Activated T-cell treated with anti-CD3 and anti-CD28 coated beads for 4 hours (primary cell): ENCODE measurements at places on chromosomes 3 and 15.

DNA sequence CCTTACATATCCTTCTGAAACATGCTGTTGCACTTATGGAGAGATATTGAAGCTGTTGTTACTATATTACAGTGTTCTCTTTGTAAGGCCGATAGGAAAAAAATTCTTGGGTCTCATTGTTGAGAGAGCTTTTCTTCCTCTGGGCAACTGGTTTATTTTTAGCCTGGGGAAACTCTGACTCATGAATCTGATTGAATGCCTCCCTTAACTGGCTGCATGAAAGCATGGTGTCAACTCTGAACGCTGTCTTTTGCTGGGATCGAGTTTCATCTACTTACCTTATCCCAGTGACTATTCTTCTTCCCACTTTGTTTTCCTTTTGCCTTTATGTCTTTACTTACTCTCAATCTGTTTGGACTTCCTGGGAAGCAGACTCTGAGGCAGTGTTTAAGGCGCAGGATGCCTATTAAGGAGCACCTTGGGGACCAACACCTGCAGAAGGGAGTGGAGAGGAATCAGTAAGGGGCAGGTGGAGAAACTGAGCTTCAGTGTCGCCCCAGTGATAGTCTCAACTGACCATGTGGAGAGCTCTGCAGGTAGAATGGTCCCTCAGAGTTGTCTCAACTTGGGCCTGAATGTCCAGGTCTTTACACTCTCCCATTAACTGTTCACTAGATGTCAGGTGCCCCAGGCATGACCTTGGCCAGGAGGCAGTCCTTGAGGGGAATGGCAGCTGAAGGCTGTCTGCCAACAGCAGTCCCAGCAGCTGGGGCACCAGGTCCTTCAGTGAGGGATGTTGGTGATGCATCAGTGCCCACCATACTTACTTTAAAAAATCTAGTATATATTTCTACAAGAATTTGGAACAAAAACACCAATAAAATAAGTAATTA, 88.9 kb upstream of the CCNL1 start:
- no peak for DNase-seq

- no peak for DNase-seq
These were observed 42.3 kb downstream of the TM4SF18 start for GRCh38 chr3:149291178-149291577.

- DNase-seq, result no peak
These were observed 24.3 kb upstream of the MANF start for GRCh38 chr3:51360806-51361205.

DNA sequence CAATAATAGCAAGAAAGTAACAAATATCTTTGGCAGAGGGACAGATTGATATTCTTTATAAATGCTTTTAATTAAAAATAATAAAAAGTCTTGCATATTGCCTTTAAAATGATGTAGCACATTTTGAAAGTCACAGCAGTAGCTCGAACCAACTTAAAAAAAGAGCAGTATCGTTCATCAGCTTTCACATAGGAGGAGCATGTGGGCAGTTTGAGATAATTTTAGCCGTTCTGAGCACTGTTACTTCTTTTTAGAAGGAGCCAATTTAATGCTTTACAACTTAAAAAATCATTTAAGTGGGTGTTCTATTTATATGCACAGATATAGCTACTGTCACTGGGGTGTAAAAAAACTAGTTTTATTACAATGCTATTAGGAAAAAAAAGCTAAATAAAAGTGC, 622.7 kb upstream of the GBE1 start:
- DNase-seq, result no peak

DNA sequence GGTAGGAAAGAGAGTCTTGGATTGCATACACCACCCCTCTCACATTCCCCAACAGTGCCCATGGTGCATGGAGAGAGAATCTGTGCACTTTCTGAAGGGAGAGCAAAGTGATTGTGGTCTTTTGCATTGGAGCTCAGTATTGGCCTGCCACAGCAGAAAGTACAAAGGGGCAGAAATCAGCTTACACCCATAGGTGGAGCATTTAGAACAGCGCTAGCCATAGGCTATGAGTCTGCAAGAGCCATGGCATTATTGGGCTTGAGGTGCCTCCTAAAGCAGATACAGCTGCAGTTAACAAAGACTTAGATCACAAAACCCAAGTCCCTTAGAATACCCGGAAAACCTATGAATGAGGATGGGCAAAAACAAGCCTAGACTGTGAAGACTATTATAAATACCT, 21.8 kb downstream of the SI start:
- no peak for DNase-seq

DNA sequence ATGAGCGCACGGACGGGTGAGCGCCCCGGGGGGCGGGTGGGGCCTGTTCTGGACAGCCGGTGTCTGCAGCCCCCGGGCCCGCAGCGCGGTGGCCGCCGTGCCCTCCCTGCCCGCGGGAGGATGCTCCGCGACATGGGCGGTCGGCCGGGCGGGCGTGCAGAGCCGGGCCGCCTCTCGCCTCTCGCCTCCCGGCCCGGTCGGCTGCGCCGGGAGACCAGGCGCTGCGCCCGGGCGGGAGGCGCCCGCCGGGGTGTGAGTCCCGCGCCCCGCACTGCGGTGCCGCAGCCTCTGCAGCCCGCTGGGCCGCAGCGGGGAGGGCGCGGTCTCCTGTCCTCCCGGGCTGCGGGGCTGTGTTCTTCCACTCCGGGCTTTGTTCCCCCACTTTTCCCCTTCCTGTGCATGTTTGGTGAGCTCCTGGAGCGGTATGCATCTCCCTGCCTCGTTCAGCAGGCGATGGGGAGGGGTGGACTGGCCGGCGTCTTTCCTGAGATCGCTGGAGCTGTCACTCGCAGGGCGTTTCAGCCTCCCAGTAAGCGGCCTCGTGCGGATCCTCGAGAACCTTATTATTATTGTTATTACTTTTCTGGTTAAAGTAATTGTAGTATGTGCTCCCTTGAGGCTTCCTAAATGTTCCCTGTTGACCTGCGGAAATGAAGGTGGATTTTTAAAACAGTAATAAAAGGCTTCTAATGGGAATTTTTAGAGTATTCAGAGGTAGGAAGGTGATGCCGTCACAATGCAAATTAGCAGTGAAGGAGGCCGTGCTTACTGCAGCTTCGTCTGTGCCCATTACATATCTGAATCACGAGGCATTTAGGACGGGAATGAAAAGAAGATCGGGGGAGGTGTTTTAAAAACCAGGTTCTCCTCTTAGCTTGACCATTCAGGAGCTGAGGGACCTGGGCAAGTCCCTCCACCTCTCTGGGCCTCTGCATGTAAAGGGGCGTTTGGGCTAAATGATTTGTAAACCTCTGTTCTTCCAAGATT, 593 bp downstream of the TMOD2 start:
- DNase-seq, result no peak

DNA sequence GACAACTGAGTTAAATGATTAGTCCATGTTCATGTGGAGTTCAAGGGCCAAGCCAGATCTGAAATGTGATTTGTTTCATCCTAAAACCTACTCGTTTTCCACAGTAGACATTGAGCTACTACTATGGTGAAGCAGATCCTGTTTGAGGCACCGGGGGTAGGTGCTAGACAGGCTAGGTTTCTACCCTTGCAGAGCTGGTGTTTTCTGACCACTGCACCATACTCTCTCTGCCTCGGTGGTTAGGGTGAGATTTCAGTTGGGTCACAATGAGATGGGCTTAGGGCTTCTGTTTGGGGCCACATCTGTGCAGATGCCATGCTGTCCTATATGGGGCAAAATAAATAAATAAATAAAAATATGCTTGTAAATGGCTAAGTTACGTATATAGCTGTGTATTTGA, 99.3 kb downstream of the OXNAD1 start:
- no peak for DNase-seq

GRCh38 chr3:166060789-166061479, 223.7 kb upstream of the BCHE start:
- no peak for DNase-seq

DNA sequence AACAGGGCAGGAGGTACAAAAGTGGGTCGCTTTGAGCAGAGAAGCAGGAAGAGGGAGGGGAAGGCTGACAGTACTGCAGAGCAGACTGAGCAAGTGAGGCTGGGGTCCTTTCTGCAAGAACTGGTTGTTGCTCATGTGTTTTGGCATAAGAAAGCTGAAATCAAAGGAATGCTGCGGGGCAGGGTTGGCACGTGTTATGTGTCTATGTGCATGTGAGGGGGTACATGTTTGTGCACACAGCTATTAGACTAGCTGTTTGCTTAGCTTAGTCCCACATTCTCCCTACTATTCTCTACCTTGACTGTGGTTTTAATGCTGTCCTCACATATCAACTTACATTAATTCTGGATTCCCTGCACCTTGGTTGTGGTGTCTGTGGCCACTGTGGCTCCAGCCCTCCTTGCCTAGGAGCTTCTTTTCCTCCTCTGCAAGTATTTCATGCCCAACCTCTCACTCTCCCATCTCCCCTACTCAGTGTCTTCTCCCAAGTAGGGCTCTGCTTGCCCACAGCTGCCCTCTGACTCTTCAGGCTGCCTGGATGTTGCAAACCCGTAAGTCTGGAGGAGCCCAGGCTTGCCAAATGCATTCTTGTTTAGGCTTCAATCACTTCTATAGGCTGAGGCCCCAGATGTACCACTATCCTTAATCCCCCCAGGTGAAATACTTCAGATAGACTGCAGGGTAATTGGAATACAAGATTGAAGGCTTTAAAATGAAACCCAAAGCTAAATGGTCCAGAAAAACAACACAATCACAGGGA, 4.8 kb downstream of the TAGLN3 start:
- DNase-seq, result no peak

DNA sequence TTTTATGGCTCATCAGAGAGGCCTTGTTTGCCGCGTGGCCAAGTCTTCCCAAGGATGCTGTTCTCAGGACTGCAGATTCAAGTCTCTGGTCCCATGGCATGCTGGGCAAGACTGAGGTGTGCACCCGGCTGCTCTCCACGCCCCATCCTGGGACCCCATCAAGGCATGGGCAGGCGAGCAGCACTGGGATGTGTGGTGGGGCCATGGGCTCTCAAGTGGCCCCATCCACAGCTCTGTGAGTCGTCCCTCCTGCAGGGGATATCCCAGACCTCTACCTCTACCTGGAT, 13.1 kb upstream of the GP9 start:
- DNase-seq, result no peak

- no peak for DNase-seq
These were observed 343.1 kb downstream of the LPP start for GRCh38 chr3:188497021-188497420.

GRCh38 chr3:108297647-108298046, 1.3 kb downstream of the HHLA2 start:
- DNase-seq, result no peak

- DNase-seq, result no peak
These were observed 13.4 kb upstream of the ITGA11 start for GRCh38 chr15:68445351-68445750.

GRCh38 chr15:70077188-70078147, 20.2 kb downstream of the TLE3 start:
- DNase-seq, result no peak

DNA sequence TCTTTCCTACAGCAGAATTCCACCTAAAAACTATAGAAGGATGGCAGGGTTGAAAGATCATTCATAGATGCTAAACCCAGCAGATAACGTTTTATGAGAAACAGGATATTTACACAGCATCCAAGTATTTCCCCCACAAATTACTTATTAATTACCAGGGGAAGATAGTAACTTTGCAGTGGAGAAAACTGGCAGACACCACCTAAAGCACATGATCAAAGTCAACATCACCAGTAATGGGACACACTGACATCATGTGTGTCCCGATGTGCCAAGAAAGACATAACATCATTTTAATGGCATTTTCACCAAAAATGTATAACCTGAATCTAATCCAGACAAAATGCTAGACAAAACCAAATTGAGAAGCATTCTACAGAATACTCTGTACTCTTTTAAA, 220.4 kb upstream of the THBS1 start:
- DNase-seq, result no peak

GRCh38 chr15:69735121-69735520, 282.5 kb downstream of the RPLP1 start:
- no peak for DNase-seq

GRCh38 chr3:18740631-18741583, 315.8 kb upstream of the SATB1 start:
- peak; percentile 49 for DNase-seq

GRCh38 chr3:98333989-98334606, 19.6 kb upstream of the OR5K4 start:
- DNase-seq, result no peak

DNA sequence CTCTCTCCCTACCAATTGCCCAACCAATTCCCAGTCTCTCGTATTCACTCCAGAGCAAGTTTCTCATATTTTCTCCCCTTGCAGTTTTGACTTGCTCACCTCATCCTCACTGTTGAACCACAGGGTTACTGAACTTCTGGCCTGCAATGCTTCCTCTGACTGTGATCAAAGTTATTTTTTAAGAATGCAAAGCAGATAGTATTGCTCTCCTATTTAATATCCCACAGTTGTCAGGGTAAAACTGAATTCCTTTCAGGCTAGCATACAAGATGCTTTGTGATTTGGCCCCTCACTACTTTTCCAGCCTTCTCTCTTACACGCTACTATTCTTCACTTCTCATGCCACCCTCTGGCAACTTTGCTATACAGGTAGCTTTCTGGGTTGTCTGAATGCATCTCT, 80.9 kb downstream of the LRRFIP2 start:
- DNase-seq, result no peak

DNA sequence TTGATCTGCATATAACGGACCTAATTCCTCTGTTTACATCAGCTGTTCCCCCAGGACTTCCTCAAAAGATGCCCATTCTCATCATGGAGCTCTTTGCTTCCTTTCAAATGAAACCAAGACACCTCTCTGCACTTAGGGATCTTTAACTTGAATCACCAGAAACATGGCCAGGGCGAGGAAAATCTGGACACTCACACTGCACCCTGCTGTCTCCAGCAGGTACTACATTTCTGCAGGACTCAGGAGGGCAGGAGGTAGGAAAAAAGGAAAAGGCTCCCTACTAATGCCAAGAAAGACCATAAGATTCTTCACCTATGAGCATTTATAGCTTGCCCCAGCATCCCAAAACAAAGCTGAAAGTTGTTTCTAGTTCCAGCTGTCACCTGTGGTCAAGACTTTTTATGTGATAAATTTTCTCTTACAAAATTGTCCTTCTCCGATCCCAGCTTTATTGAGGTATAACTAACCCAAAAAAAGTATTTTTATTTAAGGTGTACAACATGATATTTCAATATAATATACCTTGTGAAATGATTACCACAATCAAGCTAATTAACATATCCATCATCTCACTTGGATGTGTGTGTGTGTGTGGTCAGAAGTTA, 87.3 kb upstream of the C15orf61 start:
- no peak for DNase-seq

GRCh38 chr3:31680072-31680870, 147.5 kb downstream of the STT3B start:
- DNase-seq, result no peak

- DNase-seq, result no peak
These were observed 108.3 kb upstream of the CACNA2D3 start for GRCh38 chr3:54014067-54014466.

- no peak for DNase-seq
These were observed 35.8 kb downstream of the MGLL start for GRCh38 chr3:127786353-127787070.

DNA sequence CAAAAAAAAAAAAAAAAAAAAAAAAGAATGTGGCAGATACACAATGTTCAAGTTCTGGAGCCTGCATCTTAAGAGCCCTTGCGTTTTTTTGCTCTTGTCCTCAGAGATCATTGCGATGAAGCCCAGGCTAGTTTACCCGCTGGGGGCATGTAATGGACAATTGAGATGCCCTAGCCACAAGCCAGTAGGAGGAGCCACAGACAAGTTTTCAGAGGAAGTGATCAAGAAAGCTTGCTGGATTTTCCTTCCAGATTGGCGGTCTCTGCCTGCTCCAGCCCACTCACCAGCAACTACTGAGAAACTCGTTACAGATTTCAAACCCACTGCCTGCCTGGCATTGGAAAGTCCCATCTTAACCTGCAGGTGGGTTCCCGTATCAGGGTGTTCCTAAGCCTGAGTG, 192.1 kb upstream of the EOMES start:
- no peak for DNase-seq

- no peak for DNase-seq
These were observed 263.9 kb upstream of the LYSMD4 start for GRCh38 chr15:99997112-99997651.
